ENCODE measurements at places on chromosomes 4 and X.

DNA sequence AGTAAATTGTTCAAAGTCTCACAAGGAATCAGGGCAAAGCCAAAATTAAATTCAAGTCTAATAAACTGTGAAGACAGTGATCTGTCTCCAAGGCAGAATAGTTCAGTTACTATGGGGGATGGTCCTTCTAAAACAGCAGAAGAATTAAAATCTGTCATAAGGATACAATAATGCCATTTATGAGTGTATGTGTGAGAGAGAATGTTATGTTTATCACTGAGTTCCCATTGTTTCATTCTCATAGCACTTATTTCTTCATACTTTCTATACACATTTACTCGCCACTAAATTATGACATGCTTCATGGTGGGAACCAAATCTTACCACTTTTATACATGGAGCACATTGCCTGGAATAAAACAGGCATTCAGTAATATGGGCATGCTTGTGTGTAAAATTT is 102.5 kb downstream of the AMMECR1 start:
- DNase-seq: no peak

DNA sequence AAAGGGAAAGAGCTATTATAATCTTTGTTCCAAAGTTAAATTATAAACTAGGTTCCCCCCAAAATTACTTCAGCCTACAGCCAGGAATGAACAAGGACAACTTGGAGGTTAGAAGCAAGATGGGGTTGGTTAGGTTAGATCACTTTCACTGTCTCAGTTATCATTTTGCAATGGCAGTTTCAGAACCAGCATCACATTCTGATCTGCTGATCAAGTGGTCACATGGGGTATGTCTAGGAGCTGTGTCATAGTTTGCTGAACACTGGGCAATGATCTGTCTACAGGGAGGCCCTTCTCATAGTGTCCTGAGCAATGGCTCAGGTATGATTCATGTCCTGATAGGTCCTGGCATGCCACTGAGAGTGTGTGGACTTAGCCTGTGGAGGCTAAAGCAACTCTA is 41.6 kb upstream of the XIAP start:
- no peak for DNase-seq

DNA sequence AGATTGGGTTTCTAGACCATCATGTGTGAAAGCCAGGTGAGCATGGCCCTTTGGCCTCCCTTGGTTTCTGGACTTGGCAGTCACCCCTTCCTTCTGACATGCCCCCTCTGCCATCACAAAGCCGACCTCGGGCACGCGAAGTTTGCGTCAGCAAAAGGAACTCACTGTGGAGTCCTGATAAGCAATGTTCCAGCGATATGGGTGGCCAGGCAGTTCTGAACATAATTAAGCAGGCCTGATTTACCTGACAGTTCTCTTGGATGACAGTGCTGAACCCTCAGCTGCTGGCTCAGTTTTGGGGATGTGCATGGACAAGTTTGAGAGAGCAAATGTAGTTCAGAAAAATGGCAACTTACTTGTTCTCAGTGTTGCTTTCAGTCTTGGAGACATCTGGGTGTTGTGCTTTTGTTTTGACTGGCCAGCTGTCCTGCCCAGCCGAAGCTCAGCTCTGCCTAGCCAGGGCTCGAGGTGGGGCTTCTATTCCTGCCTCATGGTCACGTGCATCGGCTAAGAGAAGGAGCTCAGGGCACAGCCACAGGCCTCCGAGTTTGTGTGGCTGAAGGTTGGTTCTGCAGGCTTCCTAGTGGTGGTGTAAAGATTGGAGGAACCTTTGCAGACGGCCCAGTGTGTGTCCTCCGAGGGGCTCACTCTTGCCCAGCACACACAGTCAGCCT is 78.3 kb downstream of the CLDN34 start:
- DNase-seq: no peak

DNA sequence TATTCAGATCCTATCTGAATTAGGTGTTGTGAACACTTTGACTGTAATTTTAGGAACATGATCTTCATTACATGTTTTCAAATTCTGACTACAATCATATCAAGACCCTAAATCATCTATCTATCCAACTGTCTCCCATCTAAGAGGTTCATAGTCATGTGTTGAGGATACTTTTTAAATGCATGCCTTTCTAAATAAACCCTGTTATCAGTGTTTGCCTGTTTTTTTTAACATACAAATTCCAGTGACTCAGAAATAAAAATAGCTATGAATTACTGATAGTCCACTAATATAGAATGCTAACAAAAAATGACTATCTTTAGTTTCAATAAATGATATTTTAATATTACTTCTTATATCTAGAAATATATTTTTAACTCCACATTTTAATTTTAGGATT is 8.0 kb downstream of the RAB28 start:
- no peak for DNase-seq

DNA sequence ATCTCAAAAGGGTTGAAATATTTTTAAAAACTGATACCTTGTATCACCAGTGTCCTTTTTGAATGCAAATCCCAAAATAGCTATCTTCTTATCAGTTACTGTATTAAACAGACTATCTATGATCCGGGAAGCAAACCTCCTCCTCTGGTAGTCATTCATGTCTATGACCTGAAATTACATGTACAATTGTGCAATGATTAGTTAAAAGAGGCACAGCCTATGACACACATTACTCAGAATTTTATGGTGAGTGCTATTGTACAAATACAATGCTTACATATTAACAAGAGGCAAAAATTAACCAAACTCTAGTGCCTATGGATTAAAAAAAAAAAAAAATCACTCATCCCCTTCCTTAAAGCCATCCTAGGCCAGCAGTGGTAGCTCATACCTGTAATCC is 21.7 kb downstream of the UGDH start:
- no peak for DNase-seq
